PC-9 (cell line): ENCODE measurements at places on chromosomes 6 and 20. TPM values are rescaled to one million over a fixed set of nuclear protein-coding genes. Genes with fewer than 3 reads are reported as not detected.

Gene SIRPB2
- total RNA-seq = 4.5 and 7.1 TPM in 2 replicates

Gene SEC23B
- 60.3 and 78.5 TPM in 2 replicates for total RNA-seq

Gene TOX2
- total RNA-seq = 24.0 and 30.1 TPM in 2 replicates

Gene THBS2
- not detected in 2 replicates for total RNA-seq

Gene SLC17A2
- not detected in 2 replicates for total RNA-seq

Gene GMPR
- 2.0 and 2.4 TPM in 2 replicates for total RNA-seq

Gene SLC17A1
- total RNA-seq = not detected in 2 replicates

Gene RGS17
- 0.70 and 0.80 TPM in 2 replicates for total RNA-seq

Gene GPR63
- total RNA-seq = 1.3 and 1.9 TPM in 2 replicates

Gene ZNF311
- 2.1 TPM in 2 replicates for total RNA-seq

Gene SLC22A1
- total RNA-seq = 0.25 TPM in 1 of 2 replicates, not detected in the other

Gene COL20A1
- 0.15 TPM in 1 of 2 replicates, not detected in the other for total RNA-seq

Gene RAB5IF
- 220 and 303 TPM in 2 replicates for total RNA-seq

Gene RBM24
- 0.72 and 0.85 TPM in 2 replicates for total RNA-seq

Gene PHACTR3
- 0.41 and 0.50 TPM in 2 replicates for total RNA-seq

Gene SNAP25
- not detected in 2 replicates for total RNA-seq

DNA sequence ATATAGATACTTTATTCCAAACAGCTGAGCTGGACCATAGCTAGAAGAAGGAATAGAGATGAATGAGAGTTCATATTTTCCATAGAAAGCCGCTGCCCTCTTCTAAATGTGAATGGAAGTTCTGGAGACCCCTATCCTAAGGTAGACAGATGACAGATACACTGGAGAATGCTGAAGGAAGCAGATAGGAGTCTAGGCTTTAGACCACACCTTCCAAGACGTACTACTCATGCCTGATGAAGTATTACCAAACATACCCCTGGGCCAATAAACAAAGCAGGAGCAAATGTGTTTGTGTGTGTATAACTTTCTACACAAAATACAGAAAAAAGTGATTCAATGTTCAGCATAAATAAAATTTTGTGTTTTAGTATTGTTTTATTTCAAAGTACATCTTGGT is 9.1 kb upstream of the SLC17A2 start:
- no peaks in the 10 kb centered on the region for H3K36me3 ChIP-seq
- no peak overlapping the region for H3K4me3 ChIP-seq
- H3K27me3 ChIP-seq = no peaks in the 10 kb centered on the region

DNA sequence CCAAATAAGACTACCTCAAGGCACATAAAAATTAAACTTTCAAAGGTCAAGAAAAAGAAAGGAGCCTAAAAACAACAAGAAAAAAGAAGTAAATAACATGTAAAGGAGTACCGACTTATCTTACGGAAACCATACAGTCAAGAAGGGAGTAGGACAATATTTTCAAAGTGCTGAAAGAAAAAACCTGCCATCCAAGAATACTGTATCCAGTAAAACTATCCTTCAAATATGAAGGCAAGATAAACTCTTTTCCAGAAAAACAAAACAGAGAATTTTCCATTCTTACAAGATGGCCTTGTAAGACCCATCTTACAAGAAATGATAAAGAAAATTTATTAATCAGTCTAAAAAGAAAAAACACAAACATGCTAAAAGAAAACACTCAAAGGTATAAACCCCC is 302.2 kb downstream of the LMBRD1 start:
- no peak overlapping the region for H3K4me3 ChIP-seq
- no peak overlapping the region for H3K27ac ChIP-seq
- no peaks in the 10 kb centered on the region for H3K4me1 ChIP-seq
- no peaks in the 10 kb centered on the region for H3K36me3 ChIP-seq
- no peaks in the 10 kb centered on the region for H3K27me3 ChIP-seq
- DNase-seq = no peak

DNA sequence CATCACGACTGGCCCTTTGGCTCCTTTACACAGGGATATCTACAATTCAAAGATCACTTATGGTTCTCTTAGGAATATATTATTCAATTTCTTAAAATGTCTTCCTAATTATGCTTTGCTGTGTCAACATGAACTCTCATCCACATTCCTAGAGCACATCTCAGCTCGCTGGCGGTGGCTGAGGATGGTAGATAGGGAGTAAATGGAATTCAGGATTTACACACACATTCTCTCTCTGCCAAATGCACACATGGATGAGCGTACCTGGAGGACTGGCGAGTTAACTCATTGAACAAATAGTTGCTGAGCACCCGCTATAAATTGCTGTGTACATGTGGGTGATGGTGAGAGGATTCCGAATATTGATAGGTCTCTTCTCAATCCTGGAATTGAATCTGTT is 4.8 kb upstream of the MRPS10 start:
- no peak for DNase-seq
- peak overlapping the region; percentile 50 for H3K27ac ChIP-seq
- no peaks in the 10 kb centered on the region for H3K27me3 ChIP-seq
- H3K36me3 ChIP-seq = no peaks in the 10 kb centered on the region
- peaks cover 82% of the 10 kb centered on the region for H3K4me1 ChIP-seq

DNA sequence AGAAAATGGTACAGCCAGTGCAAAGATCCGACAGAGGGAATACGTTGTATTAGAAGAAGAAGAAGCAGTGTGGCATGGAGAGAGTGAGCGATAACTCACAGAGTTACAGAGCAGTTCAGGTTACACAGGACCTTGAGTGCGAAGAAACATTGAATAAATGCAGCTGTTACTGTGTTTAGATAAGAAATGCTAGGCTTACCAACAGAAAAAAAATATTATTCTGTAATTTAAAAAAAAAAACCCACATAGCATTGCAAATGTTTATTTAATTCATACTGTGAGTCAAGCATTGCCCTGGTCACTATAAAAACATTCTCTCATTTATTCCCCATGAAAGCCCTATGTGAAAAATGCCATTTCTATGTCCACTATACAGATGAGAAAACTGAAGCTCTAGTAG is 373.4 kb upstream of the EPHA7 start:
- H3K36me3 ChIP-seq = no peaks in the 10 kb centered on the region
- no peaks in the 10 kb centered on the region for H3K4me1 ChIP-seq
- no peak overlapping the region for H3K4me3 ChIP-seq
- DNase-seq = no peak

- peaks cover 17% of the 10 kb centered on the region for H3K4me1 ChIP-seq
- DNase-seq = no peak
- no peaks in the 10 kb centered on the region; the same call in 1 of the 2 replicates for H3K36me3 ChIP-seq
- H3K27me3 ChIP-seq = no peaks in the 10 kb centered on the region
- H3K4me3 ChIP-seq = no peak overlapping the region
- no peak overlapping the region for H3K27ac ChIP-seq
These were observed 8.3 kb downstream of the PHF3 start for GRCh38 chr6:63643862-63644261.

- no peak overlapping the region for H3K4me3 ChIP-seq
- H3K27me3 ChIP-seq = no peaks in the 10 kb centered on the region
- H3K27ac ChIP-seq = no peak overlapping the region
- no peaks in the 10 kb centered on the region for H3K36me3 ChIP-seq
- peak; percentile 39 for DNase-seq
These were observed 12.9 kb upstream of the WFDC2 start for GRCh38 chr20:45456632-45457031.

- no peaks in the 10 kb centered on the region for H3K27me3 ChIP-seq
- H3K27ac ChIP-seq = no peak overlapping the region
- DNase-seq = no peak
- no peaks in the 10 kb centered on the region for H3K4me1 ChIP-seq
- H3K36me3 ChIP-seq = no peaks in the 10 kb centered on the region
These were observed 275.0 kb downstream of the CBLN4 start for GRCh38 chr20:55730321-55730720.

- H3K27ac ChIP-seq = no peak overlapping the region
- peaks cover 87% of the 10 kb centered on the region for H3K27me3 ChIP-seq
- H3K4me1 ChIP-seq = no peaks in the 10 kb centered on the region
- H3K4me3 ChIP-seq = no peak overlapping the region
- no peaks in the 10 kb centered on the region for H3K36me3 ChIP-seq
These were observed 190.6 kb downstream of the ZNF217 start for GRCh38 chr20:53403029-53403428.

- no peak for DNase-seq
- no peak overlapping the region for H3K27ac ChIP-seq
- no peak overlapping the region for H3K4me3 ChIP-seq
- H3K27me3 ChIP-seq = no peaks in the 10 kb centered on the region
- H3K4me1 ChIP-seq = no peaks in the 10 kb centered on the region
These were observed 538.3 kb downstream of the GRIK2 start for GRCh38 chr6:101931766-101932165.

DNA sequence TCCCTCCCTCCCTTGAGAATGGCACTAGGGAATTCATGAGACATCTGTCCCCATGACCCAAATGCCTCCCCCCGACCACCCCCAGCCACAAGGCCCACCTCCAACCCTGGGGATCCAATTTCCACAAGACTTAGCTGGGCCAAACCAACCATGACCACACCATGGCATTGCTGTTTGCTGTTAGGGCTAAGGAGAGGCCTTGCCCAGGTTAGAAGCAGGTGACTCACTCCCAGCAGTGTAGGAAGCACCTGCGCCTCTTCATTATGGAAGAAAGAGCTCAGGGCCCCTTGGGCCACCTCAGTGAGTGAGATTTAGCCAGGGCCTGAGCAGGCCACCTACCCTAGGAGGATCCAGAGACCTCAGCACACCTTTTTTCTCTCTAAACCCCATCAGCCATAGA is 337.9 kb downstream of the TAF4 start:
- H3K4me3 ChIP-seq = no peak overlapping the region
- H3K36me3 ChIP-seq = no peaks in the 10 kb centered on the region
- no peak overlapping the region for H3K27ac ChIP-seq

DNA sequence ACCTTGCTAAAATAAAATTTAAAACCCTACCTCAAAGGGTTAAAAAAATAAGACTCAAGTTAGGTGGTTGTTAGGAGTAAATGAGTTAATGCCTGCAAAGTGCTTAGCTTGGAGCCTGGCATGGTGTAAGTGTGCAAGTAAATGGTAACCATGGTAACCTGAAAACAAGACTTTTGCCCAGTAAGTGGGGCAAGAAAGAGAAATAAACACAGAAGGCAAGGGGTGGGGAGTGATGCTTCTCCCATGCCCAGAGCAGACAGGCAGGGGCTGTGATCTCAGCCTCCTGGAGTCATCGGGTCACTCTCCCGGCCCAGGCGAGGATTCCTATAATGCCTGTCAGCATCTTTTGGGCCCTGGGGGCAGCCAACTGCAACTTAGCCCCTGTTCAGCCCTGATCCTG is 59.2 kb upstream of the SLC32A1 start:
- H3K27me3 ChIP-seq = peaks cover 89% of the 10 kb centered on the region
- H3K4me3 ChIP-seq = no peak overlapping the region
- H3K36me3 ChIP-seq = no peaks in the 10 kb centered on the region
- no peaks in the 10 kb centered on the region for H3K4me1 ChIP-seq
- H3K27ac ChIP-seq = no peak overlapping the region

- no peak overlapping the region for H3K27ac ChIP-seq
- no peaks in the 10 kb centered on the region for H3K27me3 ChIP-seq
- H3K36me3 ChIP-seq = peaks cover 24% of the 10 kb centered on the region
- peaks cover 21% of the 10 kb centered on the region for H3K4me1 ChIP-seq
These were observed 39.5 kb upstream of the SUMO4 start for GRCh38 chr6:149360536-149360935.

DNA sequence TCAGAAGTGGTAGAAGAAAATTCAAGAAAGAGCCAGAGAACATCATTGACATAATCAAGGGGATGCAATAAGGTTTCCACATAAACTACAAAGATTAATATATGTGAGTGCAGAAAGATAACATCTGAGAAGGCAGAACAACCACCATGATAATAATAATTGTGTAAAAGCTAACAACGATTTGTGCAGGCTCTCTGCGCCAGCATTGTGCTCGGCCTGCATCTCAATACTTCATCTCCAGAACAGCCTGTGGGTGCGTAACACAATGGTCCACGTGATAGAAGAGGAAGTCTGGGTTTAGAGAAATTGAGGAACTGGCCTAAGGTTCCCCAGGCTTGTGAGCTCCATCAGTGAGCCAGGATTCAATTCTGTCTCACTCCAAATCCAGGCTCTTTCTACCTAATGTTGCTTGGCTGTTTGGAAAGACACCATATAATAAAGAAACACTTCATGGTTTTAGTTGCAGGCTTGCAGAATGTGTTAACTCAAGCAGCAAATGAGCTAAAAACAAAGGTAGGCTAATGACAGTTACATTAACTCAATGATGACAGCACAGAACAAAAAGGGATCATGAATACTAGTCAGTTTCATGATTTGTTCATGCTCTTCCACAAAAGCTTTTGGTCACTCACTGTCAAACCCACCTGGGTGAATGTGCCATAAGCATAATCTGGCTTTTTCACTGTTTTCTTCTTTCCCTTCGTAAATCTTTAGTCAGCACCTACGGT is 71.2 kb downstream of the LY86 start:
- no peak overlapping the region for H3K4me3 ChIP-seq
- H3K27me3 ChIP-seq = no peaks in the 10 kb centered on the region

- no peak for DNase-seq
- H3K36me3 ChIP-seq = no peaks in the 10 kb centered on the region
- no peak overlapping the region for H3K4me3 ChIP-seq
- H3K4me1 ChIP-seq = no peaks in the 10 kb centered on the region
- H3K27ac ChIP-seq = no peak overlapping the region
These were observed 65.5 kb upstream of the CLVS2 start for GRCh38 chr6:122930252-122931180.

GRCh38 chr6:169738204-169738975 is 13.0 kb downstream of the DYNLT2 start:
- no peak overlapping the region for H3K27ac ChIP-seq
- no peak overlapping the region for H3K4me3 ChIP-seq
- H3K27me3 ChIP-seq = no peaks in the 10 kb centered on the region; the same call in 1 of the 2 replicates

DNA sequence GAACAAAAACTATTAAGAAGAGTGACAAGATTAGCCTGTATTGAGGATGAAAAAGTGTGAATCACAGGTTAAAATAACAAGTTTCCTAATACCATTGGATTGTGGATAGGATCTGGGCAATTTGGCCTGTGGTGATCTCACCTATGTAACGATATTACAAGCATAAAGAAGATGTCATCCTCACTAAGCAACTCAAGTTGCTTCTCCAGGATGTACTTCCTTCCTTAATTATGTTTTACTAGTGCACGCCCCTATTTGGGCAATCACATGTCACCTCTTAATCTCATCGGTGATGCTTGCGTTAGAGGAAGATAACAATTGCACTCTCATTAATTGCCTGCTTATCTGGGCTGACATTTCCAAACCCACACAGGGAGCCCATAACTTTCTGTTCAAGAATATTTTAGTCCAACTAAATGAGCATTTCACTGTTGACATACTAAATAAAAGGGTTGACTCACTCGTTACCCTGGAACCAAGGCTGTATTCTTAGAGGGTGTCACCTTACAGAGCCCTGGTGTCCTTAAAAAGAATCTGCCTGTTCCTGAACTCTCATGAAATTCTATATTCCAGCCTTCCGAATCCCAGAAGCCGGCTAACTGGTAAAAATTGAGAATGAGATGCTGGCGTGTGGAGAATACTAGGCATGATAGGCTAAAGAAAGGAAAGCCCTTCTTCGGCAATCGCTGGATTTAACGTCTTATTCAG is 88.2 kb upstream of the ATXN1 start:
- no peaks in the 10 kb centered on the region for H3K27me3 ChIP-seq
- peak overlapping the region; percentile 43; the same call in 1 of the 2 replicates for H3K4me3 ChIP-seq
- peak; percentile 92 for DNase-seq

- no peak for DNase-seq
- H3K4me1 ChIP-seq = no peaks in the 10 kb centered on the region
- no peak overlapping the region for H3K4me3 ChIP-seq
- H3K27me3 ChIP-seq = no peaks in the 10 kb centered on the region
These were observed 388.4 kb upstream of the GJE1 start for GRCh38 chr6:141744194-141744925.

GRCh38 chr6:40504274-40504673 is 82.9 kb downstream of the LRFN2 start:
- peaks cover 73% of the 10 kb centered on the region for H3K27me3 ChIP-seq
- H3K27ac ChIP-seq = no peak overlapping the region
- DNase-seq = no peak
- H3K4me3 ChIP-seq = no peak overlapping the region
- H3K36me3 ChIP-seq = no peaks in the 10 kb centered on the region
